Uterine smooth muscle cell (primary cell): ENCODE measurements at places on chromosomes 4 and X. TPM values are rescaled to one million over a fixed set of nuclear protein-coding genes. Genes with fewer than 3 reads are reported as not detected.

Gene ANTXR2
- 147 and 264 TPM in 2 replicates for total RNA-seq

Gene SMIM10L2A
- total RNA-seq, result 0.11 and 0.50 TPM in 2 replicates

Gene RRAGB
- total RNA-seq, result 11.8 and 25.6 TPM in 2 replicates

Gene FAM184B
- total RNA-seq, result under 0.01 TPM in 1 of 2 replicates, not detected in the other

Gene CNKSR2
- total RNA-seq, result 1.1 and 2.4 TPM in 2 replicates

Gene PPP4R3C
- total RNA-seq, result not detected in 2 replicates

Gene GPC4
- 0.77 and 2.2 TPM in 2 replicates for total RNA-seq

Gene ARSJ
- total RNA-seq, result 36.7 and 40.9 TPM in 2 replicates

Gene MAP7D2
- under 0.01 and 0.25 TPM in 2 replicates for total RNA-seq

Gene GAGE1
- not detected in 2 replicates for total RNA-seq

Gene GLRA2
- total RNA-seq, result not detected in 2 replicates

Gene HSFX3
- not detected in 2 replicates for total RNA-seq

Gene SLC49A3
- 0.55 and 1.00 TPM in 2 replicates for total RNA-seq

Gene NEUROG2
- not detected in 2 replicates for total RNA-seq

Gene AKAP4
- not detected in 2 replicates for total RNA-seq

Gene CENPVL1
- not detected in 2 replicates for total RNA-seq

Gene CFI
- total RNA-seq, result 3.0 and 3.7 TPM in 2 replicates

Gene CLCN4
- 0.62 and 0.77 TPM in 2 replicates for total RNA-seq

Gene SPIN2A
- total RNA-seq, result 0.37 and 0.44 TPM in 2 replicates

Gene SOD3
- 5.2 and 19.5 TPM in 2 replicates for total RNA-seq

Gene ZNF827
- total RNA-seq, result 2.8 and 4.7 TPM in 2 replicates

Gene NCAPG
- 22.2 and 87.8 TPM in 2 replicates for total RNA-seq

Gene PRKX
- total RNA-seq, result 11.8 and 18.4 TPM in 2 replicates

Gene NAP1L2
- total RNA-seq, result 3.9 and 7.5 TPM in 2 replicates

Gene PAGE1
- not detected in 2 replicates for total RNA-seq

Gene ADGRG2
- total RNA-seq, result under 0.01 TPM in 1 of 2 replicates, not detected in the other
